ENCODE measurements at places on chromosomes 12 and 14.

DNA sequence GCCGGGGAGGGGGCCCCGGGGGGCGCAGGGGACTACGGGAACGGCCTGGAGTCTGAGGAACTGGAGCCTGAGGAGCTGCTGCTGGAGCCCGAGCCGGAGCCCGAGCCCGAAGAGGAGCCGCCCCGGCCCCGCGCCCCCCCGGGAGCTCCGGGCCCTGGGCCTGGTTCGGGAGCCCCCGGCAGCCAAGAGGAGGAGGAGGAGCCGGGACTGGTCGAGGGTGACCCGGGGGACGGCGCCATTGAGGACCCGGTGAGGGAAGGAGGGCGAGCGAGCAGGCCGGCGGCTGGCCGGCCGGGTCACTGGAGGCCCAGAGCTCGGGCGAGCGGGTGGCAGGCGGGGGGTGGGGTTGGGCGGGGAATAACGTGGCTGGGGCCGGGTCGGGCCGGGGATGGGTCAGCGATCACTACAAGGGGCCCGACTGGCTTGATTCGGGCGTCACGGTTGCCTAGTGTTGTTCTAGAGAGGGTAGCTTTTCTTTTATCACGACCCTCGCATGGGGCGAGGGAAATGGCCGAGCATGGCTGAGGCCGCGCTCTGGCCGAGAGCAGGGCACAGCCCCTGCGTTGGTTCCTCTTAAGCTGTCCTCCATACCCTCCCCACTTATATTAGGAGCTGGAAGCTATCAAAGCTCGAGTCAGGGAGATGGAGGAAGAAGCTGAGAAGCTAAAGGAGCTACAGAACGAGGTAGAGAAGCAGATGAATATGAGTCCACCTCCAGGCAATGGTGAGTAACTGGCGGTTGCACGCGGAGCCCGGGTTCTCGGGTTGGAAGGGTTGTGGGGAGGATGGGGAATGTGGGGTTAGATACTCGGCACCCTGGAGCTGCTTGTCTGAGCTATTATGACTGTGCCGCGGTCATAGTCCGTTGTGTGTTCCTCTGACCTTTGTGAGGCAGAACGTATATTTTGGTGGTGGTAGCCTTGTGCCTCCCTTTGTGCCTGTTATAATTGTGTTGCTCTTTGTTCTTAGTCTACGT lies 603 bp downstream of the PABPN1 start:
- DNase-seq = peak; percentile 82

- DNase-seq = no peak
Measured at GRCh38 chr12:4133636-4134447, 139.7 kb upstream of the CCND2 start.

DNA sequence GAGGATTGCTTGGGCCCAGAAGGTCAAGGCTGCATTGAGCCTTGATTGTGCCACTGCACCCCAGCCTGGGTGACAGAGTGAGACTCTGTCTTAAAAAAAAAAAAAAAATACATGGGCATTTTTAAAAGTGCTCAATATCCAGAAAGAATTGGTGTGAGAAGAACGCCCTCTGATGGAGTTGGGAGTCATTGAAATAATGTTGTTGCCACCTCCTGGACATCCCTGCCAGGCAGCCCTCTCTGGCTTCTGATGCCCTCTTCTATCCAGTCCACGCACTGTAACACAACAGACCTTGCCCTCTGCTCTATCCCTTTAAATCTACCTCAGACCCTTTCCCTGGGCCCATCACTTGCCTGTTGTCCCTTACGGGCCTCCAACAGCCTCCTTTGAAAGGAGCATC lies 4.9 kb downstream of the PTGDR start:
- peak; percentile 61 for DNase-seq

- no peak for DNase-seq
Measured at GRCh38 chr12:83084516-83085234, 398.0 kb downstream of the TMTC2 start.

DNA sequence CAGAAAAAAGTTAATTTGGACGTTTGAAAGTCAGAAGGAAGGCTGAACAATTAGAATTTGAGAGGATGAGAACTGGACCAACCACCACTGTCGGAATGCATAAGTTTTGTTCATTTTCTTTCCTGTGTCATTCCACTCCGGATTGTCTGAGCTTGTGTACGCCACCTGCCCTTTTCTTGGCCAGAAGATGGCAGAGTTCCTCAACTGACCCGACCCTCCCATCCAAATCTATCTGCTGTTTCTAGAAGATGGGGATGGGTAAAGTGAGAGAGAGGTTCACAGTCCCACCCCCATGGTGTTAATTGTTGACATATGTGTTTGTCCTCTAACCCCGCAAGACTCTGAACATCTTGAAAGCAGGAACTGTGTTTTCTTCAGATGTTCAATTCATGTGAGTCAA lies 388.0 kb downstream of the VRK1 start:
- DNase-seq = no peak

DNA sequence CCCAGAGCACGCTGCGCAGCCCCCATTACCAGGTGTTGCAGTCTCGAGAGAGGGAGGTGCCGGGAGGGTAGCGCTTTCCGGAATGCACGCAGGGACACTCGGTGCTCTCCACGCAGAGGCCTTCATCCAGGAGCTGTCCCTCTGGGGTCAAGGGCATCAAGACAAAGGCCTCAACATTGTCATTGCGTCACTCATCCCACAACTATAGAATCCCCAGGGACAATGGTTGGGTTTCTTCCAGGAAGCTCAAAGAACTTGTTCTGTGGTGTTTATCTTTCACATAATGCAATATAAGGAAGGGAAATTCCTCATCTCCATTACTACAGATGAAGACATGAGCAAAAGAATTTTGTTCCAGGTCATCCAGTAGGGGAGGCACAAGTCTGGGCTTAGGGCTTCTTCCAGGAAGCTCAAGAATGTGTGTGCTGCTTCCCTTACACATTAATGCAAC lies 52.1 kb downstream of the VWF start:
- peak; percentile 38 for DNase-seq

DNA sequence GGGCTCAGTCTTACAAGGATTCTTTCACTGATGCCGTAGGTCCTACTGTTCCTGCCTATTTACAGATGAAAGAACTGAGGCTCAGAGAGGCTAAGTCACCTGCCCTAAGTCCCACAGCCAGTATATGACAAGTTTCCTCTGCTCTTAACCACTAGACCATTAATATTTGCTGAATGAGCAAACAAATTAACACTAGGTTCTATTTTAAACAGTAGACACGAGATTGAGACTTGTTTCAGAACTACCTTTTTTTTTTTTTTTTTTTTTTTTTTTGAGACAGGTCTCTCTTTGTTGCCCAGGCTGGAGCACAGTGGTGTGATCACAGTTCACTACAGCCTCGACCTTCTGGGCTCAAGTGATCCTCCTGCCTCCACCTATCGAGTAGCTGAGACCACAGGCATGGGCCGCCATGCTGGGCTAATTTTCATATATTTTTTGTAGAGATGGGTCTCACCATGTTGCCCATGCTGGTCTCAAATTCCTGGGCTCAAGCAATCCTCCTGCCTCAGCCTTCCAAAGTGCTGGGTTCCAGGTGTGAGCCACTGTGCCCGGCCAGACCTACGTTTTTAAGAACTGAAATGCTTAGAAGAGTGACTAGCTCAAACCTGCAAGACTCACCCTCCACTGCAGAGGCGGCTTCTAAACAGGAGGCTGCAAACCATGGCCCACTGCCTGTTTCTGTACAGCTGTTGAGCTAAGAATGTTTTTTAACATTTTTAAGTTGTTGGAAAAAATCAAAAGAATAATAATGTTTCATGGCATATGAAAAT lies 12.9 kb downstream of the SYNE3 start:
- DNase-seq = no peak

DNA sequence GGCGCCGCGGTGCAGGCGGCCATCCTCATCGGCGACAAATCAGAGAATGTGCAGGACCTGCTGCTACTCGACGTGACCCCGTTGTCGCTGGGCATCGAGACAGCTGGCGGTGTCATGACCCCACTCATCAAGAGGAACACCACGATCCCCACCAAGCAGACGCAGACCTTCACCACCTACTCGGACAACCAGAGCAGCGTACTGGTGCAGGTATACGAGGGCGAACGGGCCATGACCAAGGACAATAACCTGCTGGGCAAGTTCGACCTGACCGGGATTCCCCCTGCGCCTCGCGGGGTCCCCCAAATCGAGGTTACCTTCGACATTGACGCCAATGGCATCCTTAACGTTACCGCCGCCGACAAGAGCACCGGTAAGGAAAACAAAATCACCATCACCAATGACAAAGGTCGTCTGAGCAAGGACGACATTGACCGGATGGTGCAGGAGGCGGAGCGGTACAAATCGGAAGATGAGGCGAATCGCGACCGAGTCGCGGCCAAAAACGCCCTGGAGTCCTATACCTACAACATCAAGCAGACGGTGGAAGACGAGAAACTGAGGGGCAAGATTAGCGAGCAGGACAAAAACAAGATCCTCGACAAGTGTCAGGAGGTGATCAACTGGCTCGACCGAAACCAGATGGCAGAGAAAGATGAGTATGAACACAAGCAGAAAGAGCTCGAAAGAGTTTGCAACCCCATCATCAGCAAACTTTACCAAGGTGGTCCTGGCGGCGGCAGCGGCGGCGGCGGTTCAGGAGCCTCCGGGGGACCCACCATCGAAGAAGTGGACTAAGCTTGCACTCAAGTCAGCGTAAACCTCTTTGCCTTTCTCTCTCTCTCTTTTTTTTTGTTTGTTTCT lies 1.7 kb downstream of the HSPA2 start:
- DNase-seq = no peak

- DNase-seq = peak; percentile 85
Measured at GRCh38 chr14:101584055-101584859, 23.0 kb downstream of the DIO3 start.

GRCh38 chr14:91369628-91370445 lies 47.8 kb downstream of the CCDC88C start:
- peak; percentile 28 for DNase-seq

DNA sequence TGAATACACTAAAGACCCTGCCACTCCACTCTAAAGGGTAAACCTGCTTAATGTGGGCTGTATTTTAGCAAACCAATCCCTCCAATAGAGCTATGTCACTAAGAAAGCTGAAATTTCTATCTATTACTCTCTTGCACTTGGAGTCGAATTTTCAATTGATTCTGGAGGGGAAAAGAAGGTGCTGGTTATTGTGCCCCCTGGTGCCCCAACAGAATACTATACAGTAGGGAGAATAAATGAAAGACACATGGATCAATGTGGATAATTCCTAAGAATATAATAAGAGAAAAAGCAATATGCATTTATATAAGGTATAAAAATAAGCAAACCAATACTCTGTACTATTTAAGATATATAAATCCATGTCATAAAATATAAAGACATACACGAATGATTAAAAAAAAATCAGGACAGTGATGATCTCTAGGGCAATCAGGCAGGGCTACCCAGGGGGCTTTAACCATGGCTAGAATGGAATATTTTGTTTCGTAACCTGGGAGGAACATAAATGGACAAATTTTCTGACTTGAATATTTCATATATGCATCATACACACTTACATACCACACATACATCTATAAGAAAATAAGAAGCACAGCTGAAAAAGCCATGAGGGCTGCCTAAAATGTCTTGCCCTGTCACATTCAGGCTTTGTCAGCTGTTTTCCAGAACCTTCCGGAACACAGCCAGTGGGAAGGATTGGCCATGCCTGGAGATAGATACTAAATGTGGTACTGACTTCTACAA lies 54.4 kb downstream of the EFCAB11 start:
- DNase-seq = peak; percentile 42

DNA sequence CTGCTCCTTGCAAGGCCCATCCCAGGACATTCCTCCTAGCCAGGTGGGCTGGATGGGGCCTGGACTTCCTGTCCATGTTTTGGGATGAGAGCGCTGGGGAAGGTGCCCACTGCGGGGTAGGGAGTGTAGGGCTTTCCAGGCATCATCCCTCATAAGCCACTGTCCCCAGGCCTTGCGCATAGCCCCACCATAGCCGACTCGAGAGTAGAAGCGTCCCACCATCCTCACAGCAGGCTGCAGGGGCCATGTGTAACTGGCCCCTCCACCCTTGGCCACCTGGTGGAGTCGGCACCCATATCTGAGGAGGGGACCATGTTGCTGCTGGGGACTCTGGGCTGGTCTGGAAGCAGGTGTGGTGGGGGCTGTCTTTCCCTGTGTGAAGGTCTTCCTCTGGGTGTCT lies 30.5 kb downstream of the SH2B3 start:
- no peak for DNase-seq

DNA sequence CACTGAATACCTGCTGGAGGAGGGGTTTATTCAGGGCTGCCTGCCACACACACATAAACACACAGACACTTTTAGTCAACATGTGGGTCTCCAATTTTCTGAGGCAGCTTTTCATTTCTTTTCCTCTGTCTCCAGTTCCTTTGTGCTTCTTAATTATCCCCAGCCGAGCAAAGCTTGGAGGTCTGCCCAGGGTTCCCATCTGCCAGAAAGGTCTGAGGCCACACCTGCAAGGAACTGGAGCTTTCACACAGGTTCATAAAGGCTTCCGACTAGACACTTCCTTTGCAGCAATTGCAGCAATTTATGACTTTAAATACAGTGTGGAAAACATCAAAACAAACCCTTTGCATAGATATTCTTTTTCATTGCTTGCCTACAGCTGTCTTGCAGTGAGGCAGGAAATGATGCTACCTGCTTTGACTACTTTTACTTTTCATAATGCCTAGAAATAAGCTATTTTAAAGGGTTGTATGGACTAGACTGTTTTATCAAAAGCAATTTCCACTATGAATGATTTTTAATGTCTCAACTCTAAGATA lies 1318.9 kb downstream of the AACS start:
- DNase-seq = no peak

- no peak for DNase-seq
Measured at GRCh38 chr12:67893022-67893580, 96.1 kb upstream of the IFNG-AS1 start.

DNA sequence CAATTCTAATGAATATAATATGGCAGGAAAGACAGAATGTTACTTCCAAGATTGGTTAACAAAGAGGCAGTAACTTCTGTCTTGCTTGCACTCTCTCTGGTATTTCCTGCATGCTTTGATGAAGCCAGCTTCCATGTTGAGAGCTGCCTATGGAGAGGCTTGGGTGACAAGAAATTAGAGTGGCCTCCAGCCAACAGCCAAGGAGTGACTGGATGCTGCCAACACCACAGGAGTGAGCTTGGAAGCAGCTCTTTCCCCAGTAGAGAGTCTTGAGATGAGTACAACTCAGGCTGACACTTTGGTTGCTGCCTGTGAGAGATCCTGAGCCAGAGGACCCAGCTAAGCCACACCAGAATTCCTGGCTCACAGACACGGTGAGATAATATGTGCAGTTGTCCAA lies 183.1 kb downstream of the RMST start:
- DNase-seq = no peak

GRCh38 chr14:96408608-96409007 lies 16.7 kb downstream of the AK7 start:
- DNase-seq = no peak

DNA sequence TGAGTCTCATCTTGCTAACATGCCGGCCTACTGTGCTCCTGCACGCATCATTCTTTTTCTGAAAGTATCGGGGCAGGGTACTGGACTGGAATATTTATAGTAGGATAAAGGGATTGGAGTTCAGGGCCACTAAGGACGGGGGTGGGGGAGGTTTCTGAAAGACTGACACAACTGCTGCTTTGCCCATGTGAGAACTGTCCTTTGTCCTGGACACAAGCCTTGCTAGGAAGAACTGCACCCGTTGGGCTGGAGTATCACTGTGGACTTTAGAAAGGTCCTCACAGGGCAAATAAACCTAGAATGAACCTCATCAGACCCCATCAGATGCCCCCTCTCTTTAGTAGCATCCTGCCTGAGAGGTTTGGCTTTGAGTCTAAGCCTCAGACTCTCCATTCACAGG lies 87.6 kb downstream of the PRMT8 start:
- DNase-seq = no peak

- DNase-seq = no peak
Measured at GRCh38 chr12:5705791-5706190, 239.3 kb downstream of the ANO2 start.

- DNase-seq = peak; percentile 70
Measured at GRCh38 chr12:29241821-29242591, 92.9 kb downstream of the FAR2 start.

GRCh38 chr14:59359431-59360124 lies 105.6 kb downstream of the GPR135 start:
- no peak for DNase-seq

Data from GM03348 (cell line).